ENCODE measurements at places on chromosomes 1 and 21. TPM values are rescaled to one million over a fixed set of nuclear protein-coding genes. Genes with fewer than 3 reads are reported as not detected.

- H3K36me3 ChIP-seq = no peaks in the 10 kb centered on the region
- H3K27ac ChIP-seq = no peak overlapping the region
- H3K4me1 ChIP-seq = no peaks in the 10 kb centered on the region
- H3K4me3 ChIP-seq = no peak overlapping the region
Observed at GRCh38 chr1:119254067-119254720, 113.7 kb upstream of the WARS2 start.

LRRC53 gene
- not detected for total RNA-seq

DNA sequence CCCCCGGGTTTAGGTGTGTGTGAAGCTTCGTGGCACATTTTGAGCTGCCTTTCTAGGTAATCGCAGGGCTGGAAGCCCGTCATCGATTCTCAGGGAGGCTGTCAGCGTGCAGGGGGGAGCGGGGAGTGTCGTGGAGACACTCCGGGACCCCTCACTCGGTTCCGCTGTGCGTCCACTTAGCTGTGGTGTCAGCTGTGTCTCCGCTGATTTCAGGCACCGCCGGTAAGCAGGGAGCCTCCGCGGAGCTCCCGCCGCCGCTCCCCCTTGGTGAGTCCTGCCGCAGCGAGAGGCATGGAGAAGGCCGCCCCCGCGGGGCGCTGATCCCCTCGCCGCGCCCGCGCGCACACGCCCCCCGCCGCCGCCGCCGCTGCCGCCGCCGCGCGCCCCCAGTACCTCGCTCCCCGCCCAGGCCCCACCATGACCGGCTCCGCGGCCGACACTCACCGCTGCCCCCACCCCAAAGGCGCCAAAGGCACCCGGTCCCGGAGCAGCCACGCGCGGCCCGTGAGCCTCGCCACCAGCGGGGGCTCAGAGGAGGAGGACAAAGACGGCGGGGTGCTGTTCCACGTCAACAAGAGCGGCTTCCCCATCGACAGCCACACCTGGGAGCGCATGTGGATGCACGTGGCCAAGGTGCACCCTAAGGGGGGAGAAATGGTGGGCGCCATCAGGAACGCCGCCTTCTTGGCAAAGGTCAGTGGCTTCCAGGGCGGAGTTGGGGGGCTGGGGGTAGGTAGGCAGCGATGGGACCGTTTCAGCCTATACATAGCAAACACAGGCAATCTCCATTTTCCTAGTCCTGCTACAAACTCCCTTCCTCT, 995 bp downstream of the VASH2 start:
- peaks cover 4% of the 10 kb centered on the region for H3K27me3 ChIP-seq
- no peak for DNase-seq
- H3K4me1 ChIP-seq = peaks cover 6% of the 10 kb centered on the region
- H3K36me3 ChIP-seq = no peaks in the 10 kb centered on the region

- H3K27ac ChIP-seq = no peak overlapping the region
- no peaks in the 10 kb centered on the region for H3K36me3 ChIP-seq
- H3K4me1 ChIP-seq = no peaks in the 10 kb centered on the region
- H3K27me3 ChIP-seq = peaks cover 35% of the 10 kb centered on the region
- no peak for DNase-seq
Observed at GRCh38 chr1:204286831-204287421, 72.8 kb downstream of the PLEKHA6 start.

COL16A1 gene
- total RNA-seq = 56.5 TPM

DNA sequence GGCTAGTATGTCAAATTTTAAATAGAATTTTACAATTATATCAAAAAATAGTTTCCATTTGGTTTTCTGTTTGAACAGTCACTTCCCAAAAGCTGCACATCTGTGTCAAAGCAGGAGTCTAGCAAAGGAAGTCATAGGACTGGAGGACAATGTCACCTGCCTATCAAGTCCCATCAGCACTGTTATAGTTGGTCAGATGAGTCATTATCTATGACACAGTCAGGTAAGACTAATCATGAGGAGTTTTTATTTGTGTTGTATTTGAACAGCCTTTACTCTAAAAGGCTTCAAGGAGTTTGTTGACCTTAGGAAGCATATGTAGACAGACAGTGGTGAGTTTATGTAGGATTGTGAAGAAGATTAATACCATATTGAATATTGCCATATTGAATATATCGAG, 74.2 kb upstream of the QSOX1 start:
- peaks cover 4% of the 10 kb centered on the region for H3K36me3 ChIP-seq
- no peaks in the 10 kb centered on the region for H3K27me3 ChIP-seq
- DNase-seq = no peak
- H3K4me1 ChIP-seq = no peaks in the 10 kb centered on the region
- H3K4me3 ChIP-seq = no peak overlapping the region

DNA sequence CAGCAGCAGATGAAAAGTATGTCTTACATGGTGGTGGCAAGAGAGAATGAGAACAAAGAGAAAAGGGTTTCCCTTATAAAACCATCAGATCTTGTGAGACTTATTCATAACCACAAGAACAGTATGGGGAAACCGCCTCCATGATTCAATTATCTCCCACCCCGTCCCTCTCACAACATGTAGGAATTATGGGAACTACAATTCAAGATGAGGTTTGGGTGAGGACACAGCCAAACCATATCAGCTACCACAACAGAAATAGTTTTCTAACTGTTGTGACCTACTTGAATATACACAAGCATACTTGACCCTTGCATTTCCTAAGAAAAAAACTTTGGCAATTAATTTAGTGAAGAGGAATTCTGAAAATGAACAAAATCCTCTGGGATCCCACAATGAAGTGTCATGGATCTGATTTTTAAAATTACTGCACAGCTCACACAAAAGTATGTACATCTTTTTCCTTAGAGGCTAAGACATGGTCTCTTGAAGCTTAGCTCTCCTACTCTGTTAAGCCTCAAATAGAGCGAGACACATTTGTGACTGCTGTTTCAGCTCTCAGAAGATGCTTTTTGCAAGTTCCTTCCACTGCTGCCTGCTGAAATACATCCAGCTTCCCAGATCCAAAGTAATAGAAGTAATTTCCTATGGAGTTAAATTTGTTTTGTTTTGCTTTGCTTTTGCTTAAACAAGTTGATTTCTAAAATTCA, 265.8 kb downstream of the DPYD start:
- no peaks in the 10 kb centered on the region for H3K27me3 ChIP-seq
- no peaks in the 10 kb centered on the region for H3K4me1 ChIP-seq

GRCh38 chr1:236518322-236518721, 5.5 kb upstream of the LGALS8 start:
- H3K4me1 ChIP-seq = peaks cover 15% of the 10 kb centered on the region
- H3K4me3 ChIP-seq = no peak overlapping the region
- H3K27me3 ChIP-seq = no peaks in the 10 kb centered on the region
- H3K27ac ChIP-seq = no peak overlapping the region

DNA sequence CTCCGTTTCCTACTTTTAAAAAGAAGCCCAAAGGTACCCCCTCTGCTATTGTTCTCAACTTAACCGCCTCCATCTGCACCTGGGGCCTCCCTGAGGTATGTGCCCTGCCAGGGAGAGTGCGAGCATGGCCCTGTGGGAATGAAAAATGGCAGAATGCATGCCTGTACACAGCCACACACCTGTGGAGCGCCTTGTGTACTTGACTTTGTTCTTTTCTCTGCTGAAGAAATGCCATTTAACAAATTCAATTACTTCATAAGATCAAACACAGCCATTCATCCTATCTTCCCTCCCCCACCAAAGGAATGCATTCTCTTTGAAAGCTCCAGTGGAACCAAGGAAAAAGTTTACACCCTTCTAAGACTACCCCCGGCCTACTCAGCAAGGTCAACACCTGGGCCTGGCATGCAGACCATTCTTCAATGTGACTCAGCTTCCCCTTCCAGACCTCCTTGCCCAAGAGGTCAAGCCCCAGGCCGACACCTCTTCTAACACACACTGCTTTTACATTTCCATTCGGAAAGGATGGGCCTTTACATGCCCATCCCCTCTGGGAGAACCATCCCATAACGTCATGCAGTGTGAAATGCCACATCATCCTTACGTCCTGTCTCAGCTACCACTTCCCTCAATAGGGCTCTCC, 123.7 kb downstream of the SMYD2 start:
- peak; percentile 89 for DNase-seq
- peak overlapping the region; percentile 35 for H3K4me3 ChIP-seq
- peaks cover 41% of the 10 kb centered on the region for H3K4me1 ChIP-seq
- peaks cover 31% of the 10 kb centered on the region for H3K36me3 ChIP-seq
- H3K27me3 ChIP-seq = no peaks in the 10 kb centered on the region
- H3K27ac ChIP-seq = peak overlapping the region; percentile 79

IGSF3 gene
- total RNA-seq = 11.7 TPM

DNA sequence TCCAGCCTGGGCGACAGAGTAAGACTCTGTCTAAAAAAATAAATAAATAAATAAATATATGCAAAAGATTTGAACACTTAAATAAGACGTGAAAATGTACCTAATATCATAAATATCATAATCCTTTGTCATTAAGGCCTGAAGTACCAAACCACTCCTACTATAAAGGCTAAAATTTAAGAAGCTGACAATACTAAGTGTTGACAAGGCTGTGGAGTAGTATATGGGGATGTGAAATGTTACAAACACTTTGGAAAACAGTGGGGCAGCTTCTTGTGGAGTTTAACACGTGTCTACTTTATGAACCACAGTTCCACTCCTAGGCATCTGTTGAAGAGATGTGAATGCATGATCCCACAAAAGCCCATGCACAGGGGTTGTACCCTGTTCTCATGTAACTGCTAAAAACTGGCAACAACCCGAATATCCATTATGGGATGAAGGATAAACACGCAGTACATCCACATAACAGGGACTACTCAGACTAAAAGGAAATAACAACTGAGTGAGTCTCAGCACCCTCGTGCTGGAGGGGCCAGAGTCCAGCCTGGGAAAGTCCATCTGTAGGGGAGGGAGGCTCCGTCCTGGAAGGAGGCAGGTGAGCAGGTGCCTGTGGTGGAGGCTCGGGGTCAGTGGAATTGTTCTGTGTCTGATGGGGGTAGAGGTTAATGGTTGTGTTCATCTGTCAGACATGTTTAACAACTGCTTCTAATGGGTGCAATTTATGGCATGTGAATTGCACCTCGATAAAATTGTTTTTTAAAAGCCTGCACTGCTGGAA, 6.7 kb upstream of the SLC19A1 start:
- H3K4me3 ChIP-seq = no peak overlapping the region
- H3K27ac ChIP-seq = no peak overlapping the region
- no peak for DNase-seq

- DNase-seq = no peak
- H3K27ac ChIP-seq = no peak overlapping the region
- H3K27me3 ChIP-seq = no peaks in the 10 kb centered on the region
- no peaks in the 10 kb centered on the region for H3K4me1 ChIP-seq
Observed at GRCh38 chr1:31336687-31337467, 36.0 kb downstream of the FABP3 start.

F13B gene
- not detected for total RNA-seq

DNA sequence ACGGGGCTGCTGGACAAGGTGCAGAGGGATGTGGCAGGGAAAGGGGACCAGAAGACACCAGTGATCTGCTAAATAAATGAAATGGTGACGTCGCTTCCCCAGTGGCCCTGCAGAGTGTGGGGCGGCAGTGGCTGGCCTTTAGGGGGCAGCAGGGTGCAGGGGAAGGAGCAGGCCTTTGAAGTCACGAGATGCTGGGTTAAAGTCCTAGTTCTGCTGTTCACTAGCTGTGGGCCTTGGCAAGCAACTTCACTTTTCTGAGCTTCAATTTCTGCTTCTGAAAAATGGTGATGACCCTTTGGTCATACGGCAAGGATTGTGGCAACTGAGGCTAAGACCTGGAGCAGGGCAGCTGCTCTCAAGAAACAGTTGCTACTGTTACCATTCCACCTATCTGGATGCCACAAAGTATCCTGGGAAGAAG, 9.2 kb upstream of the GALE start:
- no peak overlapping the region for H3K4me3 ChIP-seq
- H3K27ac ChIP-seq = no peak overlapping the region
- H3K27me3 ChIP-seq = no peaks in the 10 kb centered on the region
- no peaks in the 10 kb centered on the region for H3K4me1 ChIP-seq
- DNase-seq = peak; percentile 36
- peaks cover 2% of the 10 kb centered on the region for H3K36me3 ChIP-seq

UBL4B gene
- not detected for total RNA-seq

IFI44 gene
- 144 TPM for total RNA-seq

GRCh38 chr1:11967028-11967547, 13.2 kb upstream of the MFN2 start:
- H3K4me1 ChIP-seq = no peaks in the 10 kb centered on the region
- no peak overlapping the region for H3K4me3 ChIP-seq
- H3K27me3 ChIP-seq = no peaks in the 10 kb centered on the region
- H3K36me3 ChIP-seq = peaks cover 30% of the 10 kb centered on the region

DNA sequence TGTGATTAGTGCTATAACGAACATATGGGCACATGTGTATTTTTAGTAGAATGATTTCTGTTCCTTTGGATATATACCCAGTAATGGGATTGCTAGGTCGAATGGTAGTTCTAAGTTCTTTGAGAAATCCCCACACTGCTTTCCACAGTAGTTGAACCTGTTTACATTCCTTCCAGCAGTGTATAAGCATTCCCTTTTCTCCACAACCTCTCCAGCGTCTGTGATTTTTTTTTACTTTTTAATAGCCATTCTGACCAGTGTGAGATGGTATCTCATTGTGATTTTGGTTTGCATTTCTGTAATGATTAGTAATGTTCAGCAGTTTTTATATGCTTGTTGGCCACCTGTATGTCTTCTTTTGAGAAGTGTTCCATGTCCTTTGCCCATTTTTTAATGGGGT, 81.8 kb upstream of the SLC44A3 start:
- H3K27ac ChIP-seq = no peak overlapping the region
- DNase-seq = peak; percentile 48
- H3K4me1 ChIP-seq = peaks cover 30% of the 10 kb centered on the region
- no peaks in the 10 kb centered on the region for H3K27me3 ChIP-seq

GRCh38 chr1:35539073-35539823, 18.0 kb downstream of the KIAA0319L start:
- DNase-seq = peak; percentile 37
- peaks cover 28% of the 10 kb centered on the region for H3K4me1 ChIP-seq
- no peaks in the 10 kb centered on the region for H3K27me3 ChIP-seq
- peak overlapping the region; percentile 47 for H3K27ac ChIP-seq

- no peak overlapping the region for H3K27ac ChIP-seq
- H3K36me3 ChIP-seq = no peaks in the 10 kb centered on the region
- H3K4me3 ChIP-seq = no peak overlapping the region
- H3K4me1 ChIP-seq = no peaks in the 10 kb centered on the region
Observed at GRCh38 chr1:118894836-118895235, 93.3 kb downstream of the TBX15 start.

OR2T34 gene
- total RNA-seq = not detected

- H3K36me3 ChIP-seq = no peaks in the 10 kb centered on the region
- no peak for DNase-seq
Observed at GRCh38 chr1:175225805-175226129, 33.2 kb upstream of the KIAA0040 start.
